ENCODE measurements at places on chromosomes 6 and 20.

DNA sequence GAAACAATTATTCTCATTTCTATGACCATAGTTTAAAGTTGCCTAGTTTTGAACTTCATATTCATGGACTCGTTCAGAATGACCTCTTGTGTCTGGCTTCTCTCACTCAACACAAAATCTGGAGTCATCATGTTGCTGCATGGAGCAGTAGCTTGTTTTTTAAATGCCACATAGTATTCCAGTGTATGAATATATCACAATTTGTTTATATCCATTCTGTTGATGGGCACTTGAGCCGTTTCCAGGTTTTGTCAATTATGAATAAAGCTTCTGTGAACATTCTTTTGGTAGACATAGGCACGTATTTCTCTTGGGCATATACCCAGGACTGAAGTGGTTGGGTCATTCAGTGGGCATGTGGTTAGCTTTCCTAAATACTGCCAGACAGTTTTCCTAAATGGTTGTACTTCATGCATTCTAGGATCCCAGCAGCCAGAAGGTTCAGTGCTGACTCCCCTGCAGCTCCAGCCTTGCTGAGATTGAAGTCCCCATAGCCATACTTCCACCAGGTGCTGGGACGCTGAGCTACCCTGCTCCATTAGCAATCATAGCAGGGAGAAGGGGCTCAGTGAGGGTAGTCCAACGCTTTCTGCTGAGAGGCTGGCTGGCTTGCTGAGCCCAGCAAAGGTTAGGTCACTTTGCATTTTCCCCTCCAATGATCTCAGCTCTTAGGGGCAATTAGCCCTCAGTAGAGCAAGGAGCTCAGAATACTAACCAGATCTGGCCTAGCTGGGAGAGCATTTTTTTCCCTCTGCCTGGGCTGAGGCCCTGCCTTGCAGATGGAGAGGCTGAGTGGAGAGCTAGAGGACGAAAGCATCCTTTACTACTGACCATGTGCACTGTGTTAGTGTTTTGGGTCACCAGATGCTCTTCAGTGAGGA is 35.7 kb upstream of the CTNNBL1 start:
- no peak for DNase-seq

GRCh38 chr6:150576651-150577226 is 22.9 kb upstream of the PLEKHG1 start:
- no peak for DNase-seq

DNA sequence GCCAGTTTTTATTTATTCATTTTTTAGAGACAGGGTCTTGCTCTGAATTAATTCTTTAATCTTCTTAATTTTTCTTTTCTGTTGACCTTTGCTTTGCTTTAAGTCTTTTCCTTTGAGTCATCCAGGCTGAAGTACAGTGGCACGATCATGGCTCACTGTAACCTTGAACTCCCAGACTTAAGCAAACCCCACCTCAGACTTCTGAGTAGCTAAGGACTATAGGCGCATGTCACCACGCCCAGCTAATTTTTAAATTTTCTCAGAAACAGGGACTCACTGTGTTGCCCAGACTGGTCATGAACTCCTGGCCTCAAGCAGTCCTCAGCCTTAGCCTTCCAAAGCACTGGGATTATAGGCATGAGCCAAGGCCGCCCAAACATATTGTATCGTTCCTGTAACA is 71.3 kb upstream of the GNRH2 start:
- no peak for DNase-seq

DNA sequence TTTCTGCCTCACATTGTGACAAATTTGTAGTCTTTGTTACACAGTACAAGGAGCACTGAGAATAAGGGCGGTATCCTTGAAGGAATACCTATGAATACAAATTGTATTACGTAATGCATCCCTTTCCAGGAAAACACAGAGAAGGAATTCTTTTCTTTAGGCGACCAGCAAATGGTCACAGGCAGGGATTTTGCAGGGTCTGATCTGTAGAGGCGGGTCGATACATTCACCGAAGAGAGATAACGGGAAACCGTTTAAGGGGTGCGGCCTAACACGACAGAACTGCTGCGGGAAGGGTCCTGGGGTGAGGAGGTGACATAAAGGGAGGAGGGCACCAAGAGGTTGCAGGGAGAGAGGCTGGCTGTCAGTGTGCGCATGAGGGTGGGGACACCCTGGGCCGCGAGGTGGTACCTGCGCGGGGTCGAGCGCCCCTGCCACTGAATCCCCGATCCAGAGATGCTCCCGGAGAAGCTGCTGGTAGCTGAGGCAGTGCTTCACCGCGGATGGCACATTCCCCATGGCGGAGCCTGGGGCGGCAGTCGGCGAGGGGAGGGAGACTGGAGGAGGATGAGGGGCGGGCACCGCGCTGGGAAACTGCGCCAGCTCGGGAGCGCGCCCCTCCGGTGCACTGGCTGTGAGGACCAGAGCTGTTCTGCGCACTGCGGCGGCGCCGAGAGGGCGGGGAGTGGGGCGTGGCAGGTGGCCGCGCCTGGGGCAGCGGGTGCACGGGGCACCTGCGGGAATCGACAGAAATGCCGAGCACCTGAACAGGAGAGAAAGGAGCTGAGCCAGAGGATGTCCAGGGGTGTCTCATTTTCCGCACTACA is at the start of gene HMGCLL1:
HMGCLL1 (minus strand) TSS at position 656 of the 827 bp plus-strand sequence; CDS start at position 519, 137 bp downstream.
- peak; percentile 57 for DNase-seq

DNA sequence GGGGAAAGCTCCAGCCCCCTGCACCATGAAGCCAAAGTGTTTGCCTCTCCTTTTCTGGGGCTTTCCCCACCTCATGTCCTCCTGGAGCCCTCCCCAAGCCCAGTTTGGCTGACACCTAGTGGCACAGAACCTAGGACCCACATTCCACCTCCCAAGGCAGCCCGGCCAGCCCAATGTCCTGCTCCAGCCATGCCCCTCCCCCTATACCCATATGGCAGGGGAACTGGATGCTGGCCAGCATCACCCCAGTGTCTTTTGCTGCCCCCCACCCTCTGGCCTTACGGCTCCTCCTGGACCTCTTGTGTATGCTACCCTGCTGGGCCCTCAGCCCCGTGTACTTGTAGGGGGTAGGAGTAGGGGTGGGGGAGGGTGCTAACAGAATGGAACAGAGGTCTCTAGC is 170.1 kb downstream of the KIF6 start:
- no peak for DNase-seq

GRCh38 chr6:118280210-118280609 is 267.9 kb upstream of the PLN start:
- DNase-seq, result no peak

DNA sequence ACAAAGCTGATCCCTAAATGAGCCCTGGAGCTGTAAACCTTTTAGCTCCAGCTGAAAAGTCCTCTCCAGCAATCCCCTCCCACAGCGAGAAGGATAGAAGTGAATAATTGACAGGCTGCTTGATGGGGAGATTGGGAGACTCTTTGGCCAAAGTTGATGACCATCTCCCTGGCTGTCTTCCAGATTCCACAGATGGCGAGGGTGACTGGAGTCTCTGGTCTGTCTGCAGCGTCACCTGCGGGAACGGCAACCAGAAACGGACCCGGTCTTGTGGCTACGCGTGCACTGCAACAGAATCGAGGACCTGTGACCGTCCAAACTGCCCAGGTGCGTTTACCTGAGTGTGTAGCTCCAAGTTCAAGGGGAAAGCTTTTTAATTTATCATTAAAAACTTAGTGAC is 67.3 kb downstream of the ISM1 start:
- no peak for DNase-seq

- DNase-seq, result no peak
These were observed 65.4 kb downstream of the GPR6 start for GRCh38 chr6:110043366-110043994.

GRCh38 chr20:48326868-48327267 is 500.9 kb downstream of the PREX1 start:
- DNase-seq, result no peak

- DNase-seq, result no peak
These were observed 53.1 kb upstream of the SNX9 start for GRCh38 chr6:157769776-157770426.

DNA sequence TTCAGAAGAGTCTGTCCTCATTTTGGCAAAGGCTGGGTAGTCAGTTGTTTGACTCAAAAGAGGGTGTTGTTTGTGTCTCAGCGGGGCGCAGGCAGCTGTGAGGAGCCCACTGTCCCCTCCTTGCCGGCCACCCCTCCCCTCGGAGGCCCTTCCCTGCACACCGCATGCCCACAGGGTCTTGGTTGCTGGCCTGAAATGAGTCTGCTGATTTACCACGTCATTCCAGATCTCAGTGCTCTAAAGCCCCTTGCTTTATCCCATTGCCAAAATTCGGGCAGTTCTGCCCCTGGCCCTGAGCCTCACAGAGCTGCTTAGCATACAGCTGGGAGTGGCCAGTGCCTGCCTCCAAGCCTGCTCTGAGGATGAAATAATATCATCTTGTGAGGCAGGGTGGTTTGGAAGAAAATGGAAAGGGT is 220.7 kb downstream of the UST start:
- no peak for DNase-seq

DNA sequence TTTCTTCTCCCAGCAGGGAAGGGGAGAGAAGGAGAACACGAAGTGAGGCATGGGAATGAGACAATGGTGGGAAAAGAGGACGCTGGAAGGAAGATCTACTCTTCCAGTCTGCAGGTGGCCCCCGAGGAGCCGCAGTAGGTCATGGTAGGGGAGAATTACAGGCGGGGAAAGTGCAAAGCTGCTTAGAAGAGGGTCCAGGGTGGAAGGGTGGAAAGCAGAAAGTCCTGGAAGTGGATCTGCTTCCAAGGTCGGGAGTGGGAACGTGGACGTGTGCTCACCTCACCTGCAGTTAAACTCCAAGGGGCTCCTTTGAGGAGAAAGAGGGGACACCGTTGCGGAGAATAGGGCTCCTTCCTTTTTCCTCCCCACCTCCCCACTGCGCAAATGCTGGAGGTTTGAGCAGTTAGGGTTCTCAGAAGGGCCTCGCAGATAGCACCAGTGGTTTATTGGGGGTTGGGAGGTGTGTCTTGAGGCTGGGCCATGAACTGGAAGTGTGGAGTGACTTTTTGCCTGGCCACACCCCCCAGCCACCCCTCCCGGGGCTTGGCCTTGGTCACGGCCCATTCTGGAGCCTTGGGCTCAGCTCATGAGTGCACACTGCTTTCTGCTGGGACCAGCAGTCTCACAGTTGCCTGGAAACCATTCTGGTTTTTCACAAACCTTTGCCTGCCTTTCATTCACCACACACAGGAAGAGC is 100.4 kb upstream of the MLN start:
- DNase-seq, result no peak

- DNase-seq, result no peak
These were observed 249.8 kb downstream of the GMDS start for GRCh38 chr6:1995636-1996035.

GRCh38 chr20:5936238-5936637 is 14.1 kb downstream of the TRMT6 start:
- no peak for DNase-seq

DNA sequence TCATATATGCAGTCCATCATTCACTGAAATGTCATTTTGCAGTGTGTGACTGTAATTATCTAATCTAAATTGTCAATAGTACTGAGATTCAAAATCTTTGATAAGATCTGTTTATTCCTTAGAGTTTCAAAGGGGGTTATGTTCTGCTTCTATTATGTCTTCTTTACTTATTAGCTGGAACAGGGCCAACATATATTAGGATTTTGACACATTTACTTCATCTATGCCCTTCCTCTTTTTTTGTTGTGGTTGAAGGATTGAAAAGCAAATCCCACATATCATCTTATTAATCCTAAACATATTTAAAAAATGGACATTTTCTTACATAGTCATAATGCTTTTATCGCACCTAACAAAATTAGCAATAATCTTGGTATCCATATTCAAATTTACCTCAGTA is 30.3 kb upstream of the MAS1 start:
- no peak for DNase-seq

GRCh38 chr6:119467488-119468081 is 118.0 kb upstream of the MAN1A1 start:
- DNase-seq, result no peak

GRCh38 chr6:4136354-4136831 is 1.0 kb upstream of the ECI2 start:
- DNase-seq, result no peak

DNA sequence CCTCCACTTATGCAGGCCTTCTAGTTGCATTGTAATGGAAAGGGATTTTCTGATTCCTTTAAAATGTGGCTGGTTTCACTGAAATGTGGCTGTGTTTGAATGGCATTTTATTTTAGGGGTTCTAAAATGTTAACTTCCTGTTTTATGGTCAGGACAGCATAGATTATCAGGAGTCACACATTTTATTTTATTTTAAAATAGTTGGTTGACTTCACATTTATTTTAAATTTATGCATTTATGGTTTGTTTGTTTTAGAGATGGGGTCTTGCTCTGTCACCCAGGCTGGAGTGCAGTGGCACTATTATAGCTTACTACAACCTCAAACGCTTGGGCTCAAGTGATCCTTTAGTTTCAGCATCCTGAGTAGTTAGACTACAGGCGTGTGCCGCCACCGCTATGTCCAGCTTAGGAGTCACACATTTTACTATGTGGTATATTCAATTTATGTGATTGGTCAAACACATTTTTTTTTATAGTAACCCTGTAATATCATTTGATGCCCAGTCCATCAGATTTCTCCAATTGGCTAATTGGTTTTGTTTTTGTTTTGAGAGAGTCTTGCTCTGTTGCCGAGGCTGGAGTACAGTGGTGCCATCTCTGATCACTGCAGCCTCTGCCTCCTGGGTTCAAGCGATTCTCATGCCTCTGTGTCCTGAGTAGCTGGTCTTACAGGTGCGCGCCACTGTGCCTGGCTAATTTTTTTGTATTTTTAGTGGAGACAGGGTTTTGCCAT is 2.3 kb downstream of the DTD1 start:
- no peak for DNase-seq

- DNase-seq, result no peak
These were observed 6.6 kb upstream of the ZC2HC1B start for GRCh38 chr6:143857651-143858050.

GRCh38 chr20:29410806-29411457 is 1846.5 kb upstream of the DEFB115 start:
- no peak for DNase-seq

DNA sequence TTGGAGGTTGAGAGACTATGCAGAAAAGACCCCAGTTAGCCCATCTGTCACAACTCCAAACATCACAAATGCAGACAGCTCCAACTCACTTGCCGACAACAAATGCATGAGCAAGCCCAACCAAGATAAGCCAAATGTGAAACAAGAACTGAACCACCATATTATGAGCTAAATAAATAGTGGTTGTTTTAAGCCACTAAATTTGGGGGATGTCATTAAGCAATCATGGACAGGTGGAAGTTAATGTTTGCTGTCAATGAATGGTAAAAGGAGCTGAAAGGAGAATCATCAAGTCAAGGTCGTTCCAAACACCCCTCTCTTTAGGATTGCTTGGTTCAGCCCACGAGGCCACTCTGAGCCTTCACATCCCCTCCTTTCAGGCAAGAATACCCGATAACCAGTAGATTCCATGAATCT is 71.2 kb upstream of the PLCB4 start:
- no peak for DNase-seq

- no peak for DNase-seq
These were observed 60.1 kb upstream of the LRRC1 start for GRCh38 chr6:53734473-53735299.

DNA sequence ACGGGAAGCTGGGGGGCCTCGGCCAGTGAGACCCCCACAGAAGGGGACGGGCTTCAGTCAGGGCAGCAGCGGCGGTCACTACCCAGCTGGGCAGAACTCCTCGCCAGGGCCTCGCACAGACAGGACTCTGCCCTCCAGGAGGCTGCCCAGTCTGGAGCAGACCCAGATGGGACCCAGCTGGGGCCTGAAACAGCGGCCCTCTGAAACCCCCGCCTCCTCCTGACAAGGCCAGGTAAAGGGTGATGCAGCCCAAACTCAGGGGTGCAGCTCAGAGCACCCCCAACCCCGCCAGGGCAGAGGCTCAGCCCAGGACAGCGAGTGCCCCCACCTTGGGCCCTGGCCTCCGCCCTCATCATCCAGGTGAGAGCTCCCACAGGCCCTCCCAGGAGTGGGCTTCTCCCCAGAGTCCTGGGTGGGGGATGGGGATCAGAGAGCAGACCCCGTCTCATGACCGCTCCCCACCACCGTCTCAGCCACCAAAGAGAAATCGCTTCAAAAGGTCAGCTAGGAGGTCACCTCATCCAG is 2.2 kb downstream of the EEF1A2 start:
- DNase-seq, result no peak
